ENCODE measurements at places on chromosomes 16 and 17. TPM values are rescaled to one million over a fixed set of nuclear protein-coding genes. Genes with fewer than 3 reads are reported as not detected.

DNA sequence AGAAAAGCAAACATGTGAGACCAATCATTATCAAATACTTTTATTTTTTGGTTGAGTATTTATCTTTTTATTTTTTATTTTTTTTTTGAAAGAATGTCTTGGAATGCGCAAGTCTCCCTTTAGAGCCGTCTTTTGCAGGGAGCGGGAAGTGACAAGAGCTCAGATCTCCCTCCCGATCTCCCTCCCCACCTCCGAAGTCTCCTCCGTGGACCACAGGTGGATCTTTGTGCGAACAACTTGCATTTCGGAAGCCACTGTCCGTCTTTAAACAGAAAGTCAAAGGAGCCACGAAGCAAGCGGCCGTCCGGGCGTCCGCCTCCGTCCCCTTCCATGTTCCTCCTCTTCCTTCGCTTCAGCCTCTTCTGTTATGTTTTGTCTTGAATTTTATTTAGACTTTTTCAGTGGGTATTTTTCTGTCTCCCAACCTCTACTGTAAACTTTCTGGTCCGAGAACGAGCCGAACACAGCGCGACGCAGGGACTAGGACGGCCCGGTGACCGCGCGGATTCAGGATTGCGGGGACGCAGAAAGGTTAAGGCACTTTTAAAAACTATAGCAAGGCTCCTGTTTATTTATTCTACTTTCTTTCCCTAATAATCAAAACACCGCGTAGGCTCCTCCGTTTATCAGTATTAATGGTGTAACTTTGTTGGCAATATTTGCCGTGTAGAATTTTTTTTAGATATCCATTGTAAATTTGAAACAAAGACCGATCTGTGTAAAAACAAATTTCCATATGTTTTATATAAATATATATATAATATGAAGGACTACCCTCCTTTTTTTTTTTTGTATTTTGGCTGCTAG lies 3.3 kb downstream of the FOXF1 start:
- no peak for ATAC-seq

GRCh38 chr17:12127177-12127576 lies 106.5 kb downstream of the MAP2K4 start:
- ATAC-seq: no peak

DNA sequence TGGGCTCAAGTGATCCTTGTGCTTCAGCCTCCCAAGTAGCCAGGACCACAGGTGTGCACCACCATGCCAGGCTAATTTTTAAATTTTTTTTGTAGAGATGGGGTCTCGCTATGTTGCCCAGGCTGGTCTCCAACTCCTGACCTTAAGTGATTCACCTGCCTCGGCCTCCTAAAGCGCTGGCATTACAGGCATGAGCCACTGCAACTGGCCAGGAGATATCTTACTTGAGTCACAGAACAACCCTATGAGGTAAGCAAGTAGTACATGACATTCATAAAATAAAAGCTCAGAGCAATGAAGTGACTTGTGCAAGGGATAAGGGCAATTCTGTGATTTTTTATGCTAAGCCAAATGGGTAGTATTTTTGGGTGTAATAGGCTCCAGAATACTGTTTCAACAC lies 57.3 kb downstream of the CDC27 start:
- no peak for ATAC-seq

Gene CA7
- total RNA-seq: not detected

- ATAC-seq: peak; percentile 74
Observed at GRCh38 chr17:7004398-7005253, 7.8 kb upstream of the RNASEK start.

Gene ACSM2A
- total RNA-seq: not detected

DNA sequence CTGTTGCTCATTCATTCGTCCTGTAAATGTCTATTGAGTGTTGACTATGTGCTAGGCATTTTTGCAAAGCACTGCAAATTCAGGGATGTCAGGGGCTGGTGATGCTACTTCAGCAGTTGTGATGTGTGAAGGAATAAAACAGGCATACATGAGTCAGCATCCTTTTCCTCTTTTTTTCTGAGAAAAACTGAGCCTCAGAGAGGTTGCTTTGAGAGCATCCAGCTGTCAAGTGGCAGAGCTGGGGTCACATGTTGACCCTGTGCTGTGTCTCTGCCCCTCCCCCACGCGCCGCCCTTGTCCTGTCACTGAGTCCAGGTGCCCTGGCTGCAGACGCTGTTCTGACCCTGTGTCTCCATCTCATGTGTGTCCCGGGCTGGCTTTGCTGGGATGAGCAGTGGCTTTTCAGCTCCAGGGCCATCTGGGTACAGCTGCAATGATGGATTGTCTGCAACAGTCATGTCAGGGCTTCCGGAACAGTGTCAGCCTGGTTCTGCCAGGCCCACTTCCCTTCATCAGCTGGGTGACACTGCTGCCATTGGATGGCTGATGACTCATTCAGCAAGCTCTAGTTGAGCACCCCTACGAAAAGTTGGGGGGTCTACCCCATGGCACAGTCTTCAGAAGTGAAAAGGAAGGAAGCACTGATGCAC lies 14.9 kb downstream of the SEC14L5 start:
- ATAC-seq: no peak

Gene CMTM1
- 0.60 TPM for total RNA-seq

Gene NPEPPS
- total RNA-seq: 181 TPM
